NCI-H446 treated with DMSO at 0.1 percent for 48 hours (cell line): ENCODE measurements at places on chromosomes 6 and 20.

DNA sequence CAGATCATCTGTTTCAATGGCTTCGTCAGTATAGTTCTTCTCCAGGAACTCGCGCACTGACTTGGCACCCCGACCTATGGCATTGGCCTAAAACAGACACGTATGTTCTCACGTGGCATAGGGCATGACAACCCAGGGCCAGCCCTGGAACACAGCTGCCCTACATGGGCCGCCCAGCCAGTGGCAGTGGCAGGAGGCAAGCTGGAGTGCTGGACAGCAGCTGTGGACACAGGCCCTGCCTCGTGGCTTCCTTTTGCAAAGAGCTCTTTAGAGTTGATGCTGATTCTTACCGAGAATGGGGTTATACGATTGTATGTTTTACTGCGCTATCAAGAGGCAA, 5.0 kb downstream of the PSMA7 start:
- no peak for DNase-seq

GRCh38 chr6:56756219-56756789, 113.6 kb upstream of the DST start:
- DNase-seq, result no peak

GRCh38 chr6:76706631-76707030, 634.2 kb upstream of the IMPG1 start:
- DNase-seq, result no peak

- DNase-seq, result no peak
Observed at GRCh38 chr20:54661265-54661664, 185.9 kb downstream of the DOK5 start.

DNA sequence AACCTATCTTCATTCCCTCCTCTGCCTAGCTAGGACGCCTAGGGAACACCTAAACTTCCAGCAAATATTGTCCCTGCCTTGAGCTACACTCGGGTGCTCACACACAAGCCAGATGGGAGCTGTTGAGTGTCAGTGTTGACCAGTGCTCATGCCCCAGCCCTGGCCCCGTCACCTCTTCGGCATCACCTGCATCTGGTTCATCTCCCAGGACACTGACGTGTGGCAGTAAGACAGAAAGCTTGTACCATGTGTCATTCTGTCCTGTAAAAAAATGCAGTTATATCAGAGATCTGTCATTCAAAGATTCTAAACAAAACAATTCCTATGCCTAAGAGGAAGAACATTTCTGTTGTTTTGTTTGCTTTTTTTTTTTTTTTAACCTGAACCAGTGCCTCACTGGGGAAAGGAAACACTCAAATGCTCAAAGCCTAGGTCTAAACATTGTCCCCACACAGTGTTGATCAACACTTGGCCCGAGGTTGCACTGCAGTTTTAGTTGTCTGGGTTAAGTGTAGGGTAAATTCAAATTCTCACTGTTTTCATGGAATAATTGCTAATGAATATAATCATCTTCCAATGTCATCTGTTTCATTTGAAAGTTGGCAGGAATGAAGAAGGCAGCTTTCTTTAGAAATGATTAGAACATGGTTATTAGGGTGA, 102.7 kb upstream of the SASH1 start:
- no peak for DNase-seq

GRCh38 chr20:23205611-23206041, 119.5 kb upstream of the CD93 start:
- DNase-seq, result peak; percentile 73

DNA sequence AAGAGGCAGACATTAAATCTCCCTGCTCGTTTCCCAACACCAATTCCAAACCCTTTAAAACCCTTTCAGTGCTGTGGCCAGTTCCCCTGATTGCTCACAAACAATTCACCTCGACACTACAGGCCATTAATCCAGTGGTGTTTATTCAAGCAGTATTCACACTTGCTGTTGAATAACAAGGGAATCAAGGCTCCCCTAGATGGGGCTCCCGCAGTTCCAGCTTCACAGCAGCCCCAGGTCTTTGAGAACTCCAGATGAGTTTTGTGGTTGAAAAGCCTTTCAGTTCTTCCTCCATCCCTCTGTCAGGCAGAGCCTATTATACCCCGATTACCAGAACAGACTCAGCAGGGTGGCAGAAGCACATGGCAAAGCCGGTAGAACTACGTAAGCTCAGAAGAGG, 36.2 kb downstream of the JAG1 start:
- no peak for DNase-seq

GRCh38 chr20:23139524-23139923, 53.4 kb upstream of the CD93 start:
- no peak for DNase-seq

DNA sequence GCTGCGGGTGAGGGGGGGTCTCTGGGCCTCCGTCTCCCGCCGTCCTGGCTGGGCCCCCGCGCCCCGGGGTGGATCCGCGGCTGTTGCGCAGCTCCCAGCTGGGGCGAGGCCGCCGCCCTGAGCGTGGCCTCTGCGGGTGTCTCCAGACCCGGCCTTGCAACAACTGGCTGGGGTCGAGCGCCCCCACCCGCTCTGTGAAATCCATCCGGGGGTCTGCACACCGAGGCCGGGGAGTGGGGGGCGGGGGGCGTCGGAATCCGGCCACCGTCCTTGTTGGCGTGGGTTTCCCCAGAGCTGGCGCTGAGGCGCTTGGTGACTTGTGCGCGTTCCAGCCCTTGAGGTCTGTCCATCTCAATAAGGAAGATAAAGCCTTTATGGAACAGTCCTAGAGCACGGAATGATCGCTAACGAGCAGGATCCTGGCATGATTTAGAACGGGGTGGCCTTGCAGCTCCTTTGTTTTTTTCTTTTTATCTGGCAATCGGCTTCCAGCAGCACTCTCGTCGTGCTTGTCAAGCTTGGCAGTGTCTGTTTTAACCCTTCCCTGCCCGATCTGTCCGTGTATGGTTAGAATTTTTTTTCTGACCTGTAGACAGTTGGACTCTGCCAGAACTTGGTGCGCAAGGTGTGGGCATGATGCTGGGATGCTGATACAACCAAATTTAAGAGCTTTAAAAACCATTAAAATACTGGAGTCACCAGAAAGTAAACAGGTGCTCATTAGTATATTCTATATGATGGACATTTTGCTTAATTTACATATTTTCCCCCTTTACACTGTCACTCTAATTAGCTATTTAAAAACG, 675 bp downstream of the DSTN start:
- peak; percentile 31 for DNase-seq

GRCh38 chr6:5866547-5867051, 140.1 kb downstream of the NRN1 start:
- peak; percentile 43 for DNase-seq

DNA sequence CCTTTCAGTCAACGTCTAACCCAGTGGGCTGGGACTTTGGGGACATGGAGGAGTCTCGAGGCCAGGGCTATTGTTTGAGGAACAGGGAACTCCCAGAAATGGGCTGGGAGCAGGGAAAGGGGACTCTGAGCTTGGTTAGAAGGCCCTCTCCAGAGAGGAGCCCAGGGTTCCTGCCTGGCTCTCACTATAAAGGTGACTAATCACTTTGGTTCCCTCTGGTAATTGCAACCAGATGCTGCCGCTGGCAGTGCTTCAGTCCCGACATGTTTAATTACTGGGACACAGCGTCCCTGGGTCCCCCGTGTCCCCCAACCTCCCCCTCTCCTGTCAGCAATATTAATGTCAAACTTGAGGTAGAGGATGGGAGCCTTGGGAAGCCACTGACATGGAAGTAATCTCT, 5.0 kb upstream of the GDF5 start:
- DNase-seq, result no peak

DNA sequence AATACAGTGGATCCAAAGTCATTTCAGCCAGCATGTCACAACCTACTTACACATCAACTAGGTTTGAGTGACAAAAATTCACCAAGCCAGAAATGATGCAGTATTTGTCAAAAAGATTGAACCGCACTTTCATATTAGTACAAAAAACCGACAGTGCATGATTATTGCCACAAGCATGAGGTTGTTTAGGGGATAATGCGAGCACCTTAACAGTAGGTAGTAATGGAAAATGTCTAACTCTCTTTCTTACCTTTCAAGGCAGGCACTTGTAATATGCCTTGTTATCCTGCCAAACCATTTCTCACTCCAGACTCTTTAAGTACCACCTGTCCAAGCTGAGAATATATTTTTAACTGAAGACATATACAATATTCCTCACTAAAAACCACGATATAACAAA, 270.3 kb upstream of the THEMIS start:
- DNase-seq, result no peak

- DNase-seq, result no peak
Observed at GRCh38 chr6:168370310-168370991, 50.9 kb upstream of the DACT2 start.
